ENCODE measurements at places on chromosomes 13 and 19.

DNA sequence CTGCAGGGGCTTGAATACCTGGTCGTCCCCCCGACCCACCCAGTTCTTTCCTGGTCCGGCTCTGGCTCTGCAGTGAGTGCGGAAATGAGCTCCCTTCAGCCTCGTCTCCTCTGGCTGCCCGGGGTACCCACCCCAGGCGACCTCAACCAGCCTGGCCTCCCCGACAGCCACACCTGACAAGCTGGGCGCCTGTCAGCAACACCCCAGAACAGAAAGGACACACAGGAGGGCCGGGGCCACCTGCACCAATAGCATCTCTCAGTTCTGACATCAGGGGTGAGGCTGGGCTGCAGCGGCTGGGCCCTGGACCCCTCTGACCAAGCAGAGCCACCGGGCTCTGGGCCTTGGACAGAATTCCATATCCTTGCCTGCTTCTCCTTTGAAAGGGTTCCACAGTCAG, 19.7 kb downstream of the SUGP1 start:
- DNase-seq = no peak

GRCh38 chr19:47351548-47351947, 2.4 kb downstream of the DHX34 start:
- DNase-seq = no peak

DNA sequence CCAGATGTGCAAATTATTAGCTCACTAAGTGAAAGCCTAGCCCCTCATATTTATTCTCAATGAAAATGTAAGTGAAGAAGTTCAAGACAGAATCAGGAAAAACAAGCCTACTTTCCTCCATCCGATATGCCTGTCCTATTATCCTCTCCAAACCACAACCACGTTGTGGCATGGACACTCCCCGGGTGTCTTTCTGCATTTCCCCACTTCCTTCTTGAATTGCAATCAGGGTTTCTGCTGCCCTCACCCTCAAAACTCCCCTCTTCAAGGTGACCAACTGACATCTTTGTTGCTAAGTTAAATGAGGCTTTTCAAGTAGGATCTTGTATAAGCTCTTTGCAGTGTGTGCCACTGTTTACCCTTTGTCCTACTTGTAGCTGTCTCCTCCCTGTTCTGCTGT, 11.8 kb downstream of the SLC25A30 start:
- no peak for DNase-seq

DNA sequence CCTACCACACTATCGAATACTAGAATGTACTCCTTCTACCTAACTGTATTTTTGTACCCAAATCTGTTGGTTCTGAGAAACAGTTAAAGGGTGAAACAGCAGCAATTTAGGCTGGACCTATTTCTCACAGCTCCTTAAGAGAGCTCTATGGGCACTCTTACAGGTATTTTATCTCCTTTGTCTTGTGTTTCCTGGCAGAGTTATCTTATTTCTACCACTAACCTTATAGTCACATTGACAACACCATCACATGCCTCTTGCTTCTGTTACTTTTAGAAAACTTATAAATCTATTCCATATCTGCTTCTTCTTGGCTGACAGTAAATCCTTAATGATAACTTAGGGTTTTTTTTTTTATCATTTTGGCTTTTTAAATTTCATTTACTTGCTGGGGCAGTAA, 130.7 kb downstream of the MYO16 start:
- DNase-seq = no peak

DNA sequence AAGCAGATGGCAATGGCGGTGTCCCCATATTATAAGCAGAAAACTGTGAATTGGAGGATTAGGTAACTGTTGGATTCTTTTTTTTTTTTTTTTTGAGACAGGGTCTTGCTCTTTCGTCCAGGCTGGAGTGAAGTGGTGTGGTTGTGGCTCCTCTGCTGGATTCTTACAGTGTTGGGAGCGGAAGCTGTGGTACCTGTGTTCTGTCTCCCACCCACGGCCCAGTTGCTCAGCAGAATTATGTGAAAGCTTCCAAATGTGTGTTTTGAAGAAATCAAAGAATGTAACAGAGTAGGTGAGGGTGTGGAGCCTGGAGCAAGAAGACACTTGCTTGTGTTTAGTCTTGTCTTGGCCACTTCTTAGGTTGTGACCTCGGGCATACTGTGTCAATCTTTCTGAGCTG, 295.6 kb downstream of the SHISA2 start:
- no peak for DNase-seq

DNA sequence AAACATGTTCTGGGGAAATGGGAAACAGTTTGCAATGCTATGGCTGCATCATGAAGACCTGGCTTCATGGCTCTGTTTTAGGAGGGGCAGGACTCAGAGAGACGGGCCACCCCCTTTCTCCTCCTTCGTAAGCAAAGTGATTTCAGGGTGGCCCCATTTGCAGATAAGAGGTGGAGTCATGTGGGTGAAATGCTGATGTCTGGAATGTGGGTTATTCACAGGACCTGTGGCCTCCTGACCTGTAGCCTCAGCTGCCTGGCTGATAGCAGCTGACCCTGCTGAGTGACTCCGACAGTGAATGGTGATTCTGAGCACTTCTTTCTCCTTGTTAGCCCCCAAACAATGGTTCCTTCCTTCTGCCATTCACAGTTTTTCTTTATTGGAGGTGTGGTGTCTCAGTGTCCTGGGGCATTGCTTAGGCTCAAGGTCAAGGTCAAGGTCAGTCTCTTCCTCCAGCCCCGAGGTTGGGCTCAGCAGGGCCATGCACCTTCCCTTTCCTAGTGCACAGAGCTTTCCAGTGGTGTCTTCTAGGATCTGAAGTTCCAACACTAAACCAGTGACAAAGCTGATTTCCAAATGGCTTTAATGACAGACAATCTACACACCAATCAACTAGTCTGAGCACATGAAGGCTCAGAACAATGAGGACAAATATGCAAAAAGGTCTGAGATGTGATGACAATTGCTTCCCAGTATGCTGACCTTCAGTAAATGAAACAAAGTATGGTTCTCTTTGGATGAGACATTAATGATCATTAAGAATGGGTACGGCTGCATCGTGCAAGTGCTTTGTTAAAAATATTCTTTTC, 49.6 kb upstream of the ANKRD10 start:
- no peak for DNase-seq

DNA sequence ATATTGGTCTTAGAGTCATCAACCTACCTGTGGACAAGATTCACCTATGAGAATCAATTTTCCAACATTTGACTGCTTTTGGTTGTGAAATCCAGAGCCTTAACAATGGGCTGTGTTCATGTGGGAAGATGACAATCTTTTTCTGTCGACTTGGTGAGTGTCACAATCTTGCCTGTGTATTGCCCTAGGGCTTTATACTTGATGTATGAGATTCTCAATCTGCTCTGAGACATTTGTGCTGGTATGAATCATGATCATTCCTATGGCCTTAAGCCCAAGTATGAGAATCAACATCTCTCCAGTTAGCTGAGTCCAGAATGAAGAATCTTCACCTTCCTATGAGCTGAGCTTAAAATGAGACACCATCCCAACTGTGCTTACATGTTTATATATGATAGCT, 68.7 kb downstream of the ZNF726 start:
- no peak for DNase-seq

GRCh38 chr13:98690348-98691022, 62.0 kb downstream of the SLC15A1 start:
- no peak for DNase-seq

DNA sequence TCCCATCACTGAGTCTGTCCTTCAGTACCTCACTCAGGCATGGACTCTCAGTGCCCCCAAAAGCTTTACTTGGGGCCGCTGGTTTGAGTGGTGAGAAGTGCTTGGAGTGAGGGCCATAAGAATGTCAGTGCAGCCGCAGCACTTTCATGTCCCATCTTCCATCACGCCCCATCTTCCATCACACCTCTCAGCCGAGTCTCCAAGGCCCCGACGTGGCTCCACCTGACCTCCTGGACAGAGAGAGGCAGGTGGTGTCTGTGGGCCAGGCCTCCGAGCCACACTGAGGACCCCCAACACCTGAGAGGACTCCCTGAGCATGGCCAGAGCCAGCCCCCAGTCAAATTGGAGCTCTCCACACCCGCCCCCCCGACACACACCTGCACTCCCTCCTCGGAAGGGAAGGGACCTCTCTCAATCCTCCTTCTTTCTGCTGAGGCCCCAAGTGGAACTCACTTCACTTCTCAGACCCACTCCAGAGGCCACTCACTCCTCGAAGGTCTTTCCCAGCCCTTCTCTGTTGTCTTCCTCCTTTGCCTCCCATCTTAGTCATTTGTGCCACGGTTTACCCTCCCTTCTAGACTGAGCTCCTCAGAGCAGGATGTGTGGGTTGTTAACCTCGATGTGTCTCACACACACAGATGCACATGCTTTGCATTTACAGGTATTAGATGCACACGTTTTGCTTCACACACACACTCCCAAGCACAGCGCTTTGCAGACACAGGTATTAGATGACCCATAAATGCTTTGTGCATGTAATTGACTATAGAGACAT, 65.7 kb upstream of the ATP12A start:
- DNase-seq = no peak

- DNase-seq = no peak
Measured at GRCh38 chr13:30110301-30111070, 196.9 kb downstream of the KATNAL1 start.

DNA sequence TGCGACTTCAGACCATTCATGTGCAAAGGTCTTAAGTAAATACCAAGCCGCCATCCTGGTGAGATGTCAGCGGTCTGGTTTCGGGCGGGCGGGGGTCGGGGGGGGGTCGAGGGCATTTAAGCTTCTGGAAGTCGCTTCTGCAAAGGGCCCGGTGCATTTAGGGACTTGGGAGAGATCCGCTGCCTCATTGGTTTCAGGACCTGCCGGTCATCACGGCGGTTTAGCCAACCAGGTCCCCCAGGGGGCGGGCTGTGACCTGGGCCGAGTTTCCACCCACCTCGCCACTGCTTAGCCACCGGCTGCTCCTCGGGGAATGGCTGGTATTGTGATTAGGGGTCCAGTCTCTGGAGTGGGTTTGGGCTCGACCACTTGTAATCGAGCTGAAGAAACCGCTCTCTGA, 7.8 kb downstream of the ANKLE1 start:
- peak; percentile 64 for DNase-seq

- no peak for DNase-seq
Measured at GRCh38 chr13:94495806-94496205, 16.3 kb upstream of the DCT start.

- DNase-seq = no peak
Measured at GRCh38 chr13:63110466-63110865, 1694.8 kb upstream of the PCDH20 start.

DNA sequence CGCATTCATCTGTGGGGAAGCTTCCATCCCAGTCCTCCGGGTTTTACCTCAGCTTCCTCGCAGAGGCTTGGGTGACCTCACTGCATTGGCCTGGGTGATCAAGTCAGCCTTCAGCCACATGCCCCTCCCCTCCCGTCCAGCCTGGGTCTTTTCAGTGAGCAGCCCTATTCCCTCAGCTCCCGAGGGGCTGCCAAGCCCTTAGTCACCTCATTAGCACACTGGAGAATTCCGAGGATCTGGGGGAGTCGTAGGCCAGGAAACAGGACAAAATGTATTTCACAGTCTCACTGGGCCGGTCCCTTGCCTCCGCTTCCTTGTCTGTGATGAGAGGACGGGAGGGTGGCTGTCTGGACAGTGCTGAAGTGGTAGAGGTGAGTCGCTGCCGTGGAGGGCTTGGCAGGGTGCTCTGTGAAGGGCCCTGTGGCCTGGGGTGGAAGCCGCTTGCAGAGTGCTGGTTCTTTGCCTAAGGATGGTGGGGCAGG, 19.9 kb downstream of the KDM4B start:
- no peak for DNase-seq

DNA sequence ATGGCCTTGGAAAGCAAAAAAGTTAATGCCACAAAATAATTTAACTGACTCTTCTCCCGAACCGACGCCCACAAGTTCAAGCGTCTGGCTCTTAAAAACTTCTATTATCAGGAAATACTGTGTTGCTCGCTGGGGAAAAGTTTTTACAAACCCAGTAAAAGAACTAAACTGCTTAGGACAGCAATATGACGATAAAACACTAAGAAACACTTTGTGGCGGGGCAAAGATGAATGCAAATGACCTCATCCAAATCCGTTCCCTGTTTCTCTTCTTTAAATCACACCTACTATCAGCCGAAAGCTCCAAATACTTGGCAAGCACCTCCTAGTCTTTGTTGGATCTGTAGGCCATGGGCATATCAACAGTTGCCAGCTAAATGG, 4.9 kb downstream of the SIGLEC11 start:
- no peak for DNase-seq

DNA sequence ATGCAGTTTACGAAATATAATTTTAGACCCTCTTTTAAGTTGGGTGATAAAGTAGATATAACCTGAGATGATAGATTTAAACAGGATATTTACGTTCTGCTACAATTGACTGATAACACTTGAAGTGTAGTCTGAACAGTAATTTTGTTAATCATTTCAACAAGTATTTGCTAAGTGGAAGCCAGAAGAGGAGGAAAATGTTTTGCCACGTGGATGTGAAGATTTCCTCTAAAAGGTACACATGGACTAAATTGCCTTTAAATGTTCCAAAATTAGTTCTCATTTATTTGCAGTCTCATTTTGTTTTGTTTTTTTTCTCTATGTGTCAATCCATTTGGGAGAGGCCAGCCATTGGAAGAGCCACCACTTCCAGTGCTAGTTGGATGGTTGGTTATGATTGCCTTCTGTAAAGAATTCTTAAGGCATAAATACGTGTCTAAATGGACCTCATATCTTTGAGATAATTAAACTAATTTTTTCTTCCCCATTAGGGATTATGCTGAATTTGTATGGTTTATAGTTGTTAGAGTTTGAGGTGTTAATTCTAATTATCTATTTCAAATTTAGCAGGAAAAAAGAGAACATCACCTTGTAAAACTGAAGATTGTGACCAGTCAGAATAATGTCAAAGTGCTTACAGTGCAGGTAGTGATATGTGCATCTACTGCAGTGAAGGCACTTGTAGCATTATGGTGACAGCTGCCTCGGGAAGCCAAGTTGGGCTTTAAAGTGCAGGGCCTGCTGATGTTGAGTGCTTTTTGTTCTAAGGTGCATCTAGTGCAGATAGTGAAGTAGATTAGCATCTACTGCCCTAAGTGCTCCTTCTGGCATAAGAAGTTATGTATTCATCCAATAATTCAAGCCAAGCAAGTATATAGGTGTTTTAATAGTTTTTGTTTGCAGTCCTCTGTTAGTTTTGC, 2.8 kb downstream of the MIR17HG start:
- DNase-seq = no peak

DNA sequence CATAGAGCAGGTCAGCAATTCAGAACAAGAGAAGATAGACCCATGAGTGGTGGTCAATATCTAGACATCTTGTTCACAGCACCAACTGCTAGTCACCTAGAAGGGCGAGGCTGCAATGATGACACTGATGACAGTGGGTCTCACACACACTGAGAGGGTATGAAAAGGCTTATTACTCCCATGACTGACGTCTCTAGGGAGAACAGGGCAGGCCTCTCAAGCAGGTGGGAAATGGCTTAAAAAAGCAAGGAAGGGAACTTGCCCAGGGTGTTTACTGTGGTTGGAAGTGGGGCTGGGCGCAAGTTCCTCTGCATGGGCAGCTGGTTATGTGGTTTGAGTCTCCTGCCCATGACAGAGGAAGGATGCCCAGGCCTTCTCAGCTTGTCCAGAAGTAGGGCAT, 33.8 kb downstream of the ZNF44 start:
- DNase-seq = no peak

- DNase-seq = no peak
Measured at GRCh38 chr19:35045667-35046300, 4.3 kb downstream of the HPN start.

GRCh38 chr13:70604448-70604847, 496.2 kb upstream of the KLHL1 start:
- no peak for DNase-seq

All from spinal cord (tissue), 10 donors.